ENCODE measurements at places on chromosomes 6 and 20.

DNA sequence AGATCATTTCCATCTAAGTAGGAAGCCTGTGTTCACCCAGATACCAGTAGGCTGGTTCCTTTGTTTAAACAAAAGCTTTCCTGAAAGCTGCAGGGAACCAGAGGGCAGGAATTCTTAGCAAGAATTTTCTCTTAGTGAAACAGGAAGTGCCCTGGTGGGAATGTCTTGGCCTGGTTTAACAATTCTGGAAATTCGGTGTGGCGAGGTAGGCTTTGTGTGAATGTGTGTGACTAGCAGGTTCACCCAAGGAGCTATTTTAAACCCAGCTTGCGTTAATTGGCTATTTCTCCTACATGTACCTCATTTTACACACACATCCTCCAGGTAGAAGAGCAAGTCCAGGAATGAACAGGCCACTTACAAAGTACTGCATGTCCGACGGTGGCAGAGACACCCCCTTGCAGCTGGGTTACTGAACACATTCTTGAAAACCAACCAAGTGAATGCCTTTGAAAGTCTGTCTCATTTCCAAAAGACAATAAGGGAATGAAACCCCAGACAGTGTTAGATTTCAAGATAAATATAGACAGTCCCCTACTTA, 64.6 kb downstream of the GFOD1 start:
- no peak for DNase-seq

DNA sequence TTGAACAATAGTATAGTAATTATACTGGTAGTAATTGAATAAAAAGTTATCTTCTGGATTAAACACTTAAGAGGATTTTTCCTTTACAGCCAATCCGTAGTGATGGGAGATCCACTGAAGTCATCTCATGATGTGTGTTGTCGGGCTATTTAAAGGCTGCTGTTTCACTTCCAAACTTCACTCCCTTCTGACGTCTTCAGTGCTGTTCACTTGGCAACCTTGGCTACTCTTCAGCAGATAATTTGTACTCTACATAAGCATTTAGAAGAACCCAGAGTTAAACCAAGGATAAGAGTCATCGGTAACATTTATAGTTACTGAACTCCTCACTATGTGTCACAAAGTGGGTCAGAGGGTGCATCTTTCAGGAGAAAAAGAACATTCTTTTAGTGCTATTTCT, 179.1 kb upstream of the EYA4 start:
- peak; percentile 99 for DNase-seq

DNA sequence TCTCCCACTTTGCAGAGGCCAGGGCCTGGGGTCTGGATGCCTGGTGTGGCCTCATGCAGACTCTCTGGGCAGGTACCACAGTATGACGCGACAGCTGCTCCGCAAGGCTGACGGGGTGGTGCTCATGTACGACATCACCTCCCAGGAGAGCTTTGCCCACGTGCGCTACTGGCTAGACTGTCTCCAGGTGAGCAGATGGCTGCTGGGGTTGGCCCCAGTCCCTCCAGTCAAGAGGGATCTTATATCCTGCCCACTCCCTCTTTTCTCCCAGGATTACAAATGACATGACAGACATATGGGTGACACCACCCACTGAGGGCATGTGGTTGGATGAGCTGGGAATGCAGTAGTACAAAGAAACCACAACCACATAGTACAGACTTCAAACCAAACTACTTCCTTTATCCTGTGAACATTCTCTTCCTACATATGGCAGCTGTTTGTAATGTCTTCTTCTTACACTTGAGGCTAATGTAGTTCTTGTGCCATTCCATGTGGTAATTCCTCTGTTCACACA, 29.9 kb downstream of the RAB44 start:
- DNase-seq: peak; percentile 37

DNA sequence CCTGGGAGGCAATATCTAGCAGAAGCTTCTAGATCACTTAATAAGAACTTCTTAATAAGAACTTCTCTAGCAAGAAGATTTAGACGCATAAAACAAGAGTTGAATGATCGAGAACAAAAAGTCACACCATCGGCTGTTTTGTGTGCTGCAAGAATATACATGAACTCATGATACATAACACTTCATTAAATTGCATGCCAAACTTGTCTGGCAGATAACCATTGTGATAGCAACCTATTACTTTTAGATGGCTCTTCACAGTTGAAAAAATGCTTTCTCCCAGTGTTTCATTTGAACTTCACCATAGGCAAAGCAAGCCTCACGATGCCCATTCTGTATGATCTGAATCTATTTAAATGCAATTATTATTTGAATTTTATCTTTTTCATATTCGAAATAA, 249.9 kb downstream of the CBLN4 start:
- no peak for DNase-seq

GRCh38 chr20:34310481-34311117, 7.4 kb upstream of the AHCY start:
- DNase-seq: no peak

GRCh38 chr20:53080969-53081871, 109.1 kb downstream of the TSHZ2 start:
- DNase-seq: peak; percentile 40

- DNase-seq: no peak
These were observed 164.0 kb upstream of the ZNF337 start for GRCh38 chr20:25860531-25861150.

- peak; percentile 33 for DNase-seq
These were observed 96.9 kb downstream of the TCP11 start for GRCh38 chr6:35044145-35044745.

GRCh38 chr6:23477586-23477985, 648.4 kb upstream of the NRSN1 start:
- peak; percentile 11 for DNase-seq

DNA sequence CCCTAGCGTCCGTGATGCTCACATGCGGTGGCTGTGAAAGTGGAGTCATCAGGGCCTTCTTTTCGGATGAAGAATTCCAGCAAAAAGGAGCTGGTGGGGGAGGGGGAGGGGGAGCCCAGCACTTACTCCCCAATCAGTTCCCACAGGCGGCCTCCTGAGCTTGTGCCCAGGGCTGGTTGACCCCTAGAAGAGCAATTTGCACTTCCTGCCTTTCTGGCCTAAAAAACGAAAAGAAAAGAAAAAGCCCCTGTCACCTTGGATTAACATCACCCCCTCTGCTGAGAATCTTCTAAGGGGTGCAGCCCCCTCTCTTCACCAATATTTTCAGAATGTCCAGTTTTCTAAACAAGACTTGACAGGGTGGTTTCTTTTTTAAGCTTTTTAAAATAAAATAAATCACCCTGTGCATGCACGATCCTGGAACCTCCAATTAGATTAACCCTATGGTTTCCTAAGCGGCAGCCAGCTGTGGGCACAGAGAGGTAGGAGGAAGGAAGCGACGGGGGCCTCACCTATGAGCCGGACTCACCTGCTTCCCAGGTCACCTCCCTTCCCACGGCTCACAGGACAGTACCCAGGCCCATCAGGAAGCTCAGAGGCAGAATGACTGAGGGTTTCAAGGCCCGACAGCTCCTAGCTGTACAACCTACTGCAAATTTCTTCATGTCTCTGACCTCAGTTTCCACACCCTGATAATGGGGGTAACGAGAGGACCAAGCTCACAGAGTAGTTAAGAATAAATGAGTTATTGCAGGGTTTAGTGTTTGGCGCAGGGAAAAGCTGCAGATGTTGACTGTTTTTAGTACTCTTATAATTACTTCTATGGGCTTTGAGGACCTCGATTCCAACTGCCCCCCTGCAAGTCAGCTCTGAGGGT, 10.5 kb upstream of the TGM2 start:
- no peak for DNase-seq

GRCh38 chr20:59360934-59361333, 60.5 kb downstream of the EDN3 start:
- DNase-seq: no peak

DNA sequence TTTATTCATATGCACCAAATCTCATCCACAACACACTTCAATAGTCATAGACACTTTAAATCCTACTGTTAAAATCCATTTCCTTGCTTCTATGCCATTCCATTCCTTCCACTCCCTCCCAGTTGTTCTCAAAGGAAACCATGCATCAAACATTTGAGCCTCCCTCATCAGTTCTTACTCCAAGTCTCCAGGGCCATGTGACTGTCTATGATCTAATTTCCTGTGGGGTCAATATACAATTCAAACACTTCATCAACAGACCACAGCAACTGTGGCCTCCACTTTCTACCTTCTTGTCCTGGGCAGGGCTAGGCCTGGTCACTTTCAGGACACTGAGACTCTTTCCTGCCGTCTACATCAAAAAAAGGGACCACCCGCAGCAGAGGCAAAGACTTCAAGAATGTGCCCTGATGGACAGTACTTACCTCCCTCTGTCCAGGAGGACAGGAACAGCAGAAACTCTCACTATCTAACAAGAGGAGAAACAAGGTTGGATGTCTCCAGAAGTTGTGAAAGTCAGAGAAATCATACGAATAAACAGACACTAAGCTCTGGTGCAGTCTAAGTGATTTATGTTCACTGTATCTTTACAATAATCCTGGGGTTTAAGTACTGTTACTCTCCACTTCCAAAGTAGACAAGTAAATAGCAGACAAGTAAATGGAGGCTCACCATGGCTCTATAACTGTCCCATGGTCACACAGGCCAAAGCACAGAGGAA, 160.2 kb downstream of the QRSL1 start:
- DNase-seq: no peak

- DNase-seq: no peak
These were observed 62.6 kb downstream of the BACH2 start for GRCh38 chr6:90233994-90234393.

- DNase-seq: peak; percentile 97
These were observed 119.0 kb upstream of the STMND1 start for GRCh38 chr6:16982807-16983206.

GRCh38 chr20:51184289-51184688, 161.4 kb upstream of the KCNG1 start:
- peak; percentile 34 for DNase-seq

DNA sequence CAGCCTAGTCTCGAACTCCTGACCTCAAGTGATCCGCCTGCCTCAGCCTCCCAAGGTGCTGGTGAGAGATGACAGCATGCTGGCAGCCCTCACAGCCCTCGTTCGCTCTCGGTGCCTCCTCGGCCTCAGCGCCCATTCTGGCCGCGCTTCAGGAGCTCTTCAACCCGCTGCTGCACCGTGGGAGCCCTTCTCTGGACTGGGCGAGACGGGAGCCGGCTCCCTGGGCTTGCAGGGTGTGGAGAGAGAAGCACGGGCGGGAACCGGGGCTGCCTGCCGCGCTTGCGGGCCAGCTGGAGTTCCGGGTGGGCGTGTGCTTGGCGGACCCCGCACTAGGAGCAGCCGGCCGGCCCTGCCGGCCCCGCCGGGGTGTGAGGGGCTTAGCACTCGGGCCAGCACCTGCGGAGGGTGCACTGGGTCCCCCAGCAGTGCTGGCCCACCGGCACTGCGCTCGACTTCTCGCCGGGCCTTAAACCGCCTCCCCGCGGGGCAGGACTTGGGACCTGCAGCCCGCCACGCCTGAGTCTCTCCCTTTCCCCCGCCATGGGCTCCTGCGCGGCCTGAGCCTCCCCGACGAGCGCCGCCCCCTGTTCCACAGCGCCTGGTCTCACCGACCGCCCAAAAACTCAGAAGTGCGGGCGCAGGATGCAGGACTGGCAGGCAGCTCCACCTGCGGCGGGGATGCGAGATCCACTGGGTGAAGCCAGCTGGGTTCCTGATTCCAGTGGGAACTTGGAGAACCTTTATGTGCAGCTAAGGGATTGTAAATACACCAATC, 31.5 kb upstream of the RANBP9 start:
- DNase-seq: no peak

DNA sequence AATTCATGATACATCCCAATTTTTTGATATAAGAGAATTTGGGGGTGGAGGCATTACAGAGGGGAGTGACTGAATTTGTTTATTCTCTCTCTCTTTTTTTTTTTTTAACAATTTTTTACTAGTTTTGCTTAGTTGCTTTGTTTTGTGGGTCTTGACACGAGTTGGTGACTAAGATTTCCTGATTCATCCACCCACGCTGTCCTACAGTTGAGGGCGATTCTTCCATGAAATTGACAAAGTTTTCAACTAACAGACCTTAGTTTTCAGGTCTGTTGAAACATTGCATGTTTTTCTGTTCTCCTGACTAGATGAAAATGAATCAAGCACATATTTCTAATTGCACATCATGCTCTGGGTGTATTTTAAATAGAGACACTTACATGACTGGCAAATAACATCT, 613.8 kb downstream of the TFAP2B start:
- peak; percentile 1 for DNase-seq

GRCh38 chr6:149922642-149923326, at the start of gene RAET1G:
Gene RAET1G, minus strand, starts transcription at chr6:149923121. Its CDS starts 111 bp downstream, at chr6:149923010.
- DNase-seq: peak; percentile 96
